ENCODE measurements at places on chromosomes 4 and X.

DNA sequence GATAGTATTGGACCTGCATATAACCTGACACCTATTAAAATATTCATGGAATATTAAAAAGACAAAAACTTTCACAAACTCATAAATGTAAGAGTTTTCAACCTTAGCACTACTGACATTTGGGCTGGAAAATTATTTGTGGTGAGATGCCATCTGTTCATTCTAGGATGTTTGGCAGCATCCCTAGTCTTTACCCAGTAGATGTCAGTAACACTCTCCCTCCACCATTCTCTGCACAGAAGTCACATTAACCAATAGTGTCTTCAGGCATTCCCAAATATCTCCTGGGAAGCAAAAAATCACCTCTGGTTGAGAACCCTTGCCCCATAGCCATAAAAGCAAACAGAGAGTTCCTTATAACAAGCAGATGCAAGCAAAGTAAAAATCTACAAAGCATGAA, 41.4 kb upstream of the NDST4 start:
- no peak for DNase-seq

- no peak for DNase-seq
Observed at GRCh38 chr4:95409127-95409526, 139.6 kb downstream of the UNC5C start.

DNA sequence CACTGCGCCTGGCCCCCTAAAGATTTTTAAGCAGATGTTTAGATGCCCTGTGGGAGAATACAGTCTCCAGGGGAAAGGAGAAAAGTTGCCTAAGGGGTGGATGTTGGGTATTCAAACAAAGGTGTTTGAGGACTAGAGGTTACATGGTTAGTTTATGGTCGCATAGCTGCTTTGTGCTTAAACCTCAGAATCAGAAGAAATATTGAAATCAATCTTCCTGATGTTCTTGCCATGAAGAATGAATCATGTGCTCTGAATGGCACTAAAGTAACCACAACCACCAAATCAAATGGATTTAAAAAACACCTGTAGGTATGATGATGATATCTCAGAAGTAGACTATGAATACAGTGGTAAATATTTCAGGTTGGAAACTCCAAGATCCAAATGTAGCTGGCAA, 42.7 kb upstream of the TEX13A start:
- no peak for DNase-seq

GRCh38 chr4:126777649-126778048, 855.1 kb upstream of the INTU start:
- DNase-seq = no peak

- DNase-seq = no peak
Observed at GRCh38 chrX:19121898-19122640, at the start of gene ADGRG2. TSS of gene ADGRG2 (minus strand) at chrX:19122468. CDS start at chrX:19068834, 53,634 bp downstream.

DNA sequence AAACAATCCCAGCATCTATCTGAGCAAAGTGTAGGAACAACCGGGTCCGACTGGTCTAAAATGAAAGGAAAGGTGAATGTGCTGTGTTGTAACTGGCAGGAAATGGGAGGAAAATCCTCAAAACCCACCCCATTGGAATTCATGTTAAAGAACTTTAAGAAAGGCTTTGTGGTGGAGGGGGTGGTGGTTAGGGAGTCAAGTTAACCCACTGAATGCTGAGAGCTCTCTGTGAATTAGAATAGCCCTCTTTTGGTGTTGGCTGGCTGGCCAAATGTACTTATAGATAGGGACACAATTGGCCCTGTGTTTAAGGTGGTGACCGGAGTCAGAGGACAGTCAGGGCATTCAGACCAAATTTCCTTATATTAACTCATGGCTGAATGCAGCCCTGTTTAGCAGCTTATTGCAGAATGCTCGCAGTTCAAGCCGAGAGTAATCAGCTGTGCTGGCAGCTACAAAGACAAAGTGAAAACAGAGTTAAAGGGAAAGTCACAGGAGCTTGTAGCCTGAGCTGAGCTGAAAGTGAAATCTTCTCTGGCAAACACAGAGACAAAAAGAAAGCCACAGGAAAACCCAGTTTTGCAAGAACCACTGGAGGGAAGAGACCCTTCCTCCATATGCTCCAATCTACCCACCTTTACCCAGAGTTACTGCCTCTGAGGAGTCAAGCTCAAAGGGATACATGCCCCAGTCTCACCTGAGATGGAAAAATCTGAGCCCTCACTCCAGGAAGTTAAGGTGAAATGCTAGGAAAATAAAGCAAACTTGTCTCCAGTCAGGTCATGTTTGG, 38.5 kb upstream of the UGT2B7 start:
- no peak for DNase-seq

DNA sequence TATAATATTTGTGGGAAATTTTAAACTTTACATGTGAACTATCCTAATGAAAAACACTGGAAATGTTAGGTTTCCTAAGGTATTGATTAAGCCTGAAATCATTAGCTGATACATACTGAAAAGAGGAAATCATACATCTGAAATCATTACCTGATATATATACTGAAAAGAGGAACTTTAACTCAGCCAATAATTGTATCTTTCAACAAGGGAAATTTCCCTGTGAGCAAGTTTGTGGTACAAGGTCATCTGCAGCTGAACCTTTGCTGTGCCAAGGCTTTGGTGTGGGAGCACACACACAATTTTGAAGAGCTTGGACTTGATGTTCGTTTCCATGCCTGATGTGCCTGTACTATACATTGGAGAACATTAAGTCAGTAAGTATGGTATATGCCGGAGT, 131.9 kb upstream of the USP9X start:
- no peak for DNase-seq

GRCh38 chr4:100169491-100170485, 20.5 kb downstream of the DDIT4L start:
- no peak for DNase-seq

DNA sequence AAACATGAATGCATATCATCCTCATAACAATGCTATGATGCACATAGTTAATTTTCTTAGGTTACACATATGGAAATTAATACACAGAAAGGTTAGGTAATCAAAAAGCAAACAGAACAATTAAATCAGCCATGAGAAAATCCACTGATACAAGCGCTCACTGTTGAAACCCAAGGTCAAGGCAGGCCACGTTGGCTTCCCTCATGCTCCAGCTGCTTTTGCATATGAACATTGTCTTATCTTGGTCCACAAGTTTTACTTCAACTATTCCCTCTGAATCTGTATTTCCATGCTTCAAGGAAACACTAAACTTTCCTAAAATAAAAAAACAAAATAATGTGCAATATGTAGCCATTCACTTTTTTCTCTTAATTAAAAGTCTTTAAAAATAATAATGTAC, 34.5 kb upstream of the PLA2G12A start:
- no peak for DNase-seq

GRCh38 chrX:45912316-45912715, 632.9 kb downstream of the ZNF674 start:
- no peak for DNase-seq

All from islet precursor cell (in vitro differentiated cells).